ENCODE measurements at places on chromosomes 6 and 20.

DNA sequence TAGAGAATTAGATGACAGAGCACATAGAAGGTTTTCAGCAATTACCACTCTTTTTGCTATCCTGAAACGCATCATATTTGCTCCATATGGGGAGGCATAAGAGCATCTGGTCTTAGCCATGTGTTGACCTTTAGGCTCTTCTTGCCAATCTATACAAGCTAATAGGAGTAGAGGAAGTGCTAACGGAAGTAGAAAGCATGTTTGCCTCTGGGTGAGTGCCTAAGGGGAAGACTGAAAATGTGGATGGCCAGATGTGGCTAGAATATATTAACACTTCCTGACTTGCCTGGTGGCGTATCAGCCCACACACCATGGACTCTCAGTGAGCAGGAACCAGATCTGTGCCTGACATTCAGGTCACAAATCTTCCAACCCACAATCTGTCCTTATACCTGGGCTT is 136.3 kb downstream of the LRRC1 start:
- DNase-seq: no peak

- DNase-seq: no peak
These were observed 13.6 kb downstream of the LRRC73 start for GRCh38 chr6:43496370-43497128.

- no peak for DNase-seq
These were observed 68.0 kb downstream of the CLVS2 start for GRCh38 chr6:123064038-123064437.

GRCh38 chr20:8454137-8454712 is 322.2 kb downstream of the PLCB1 start:
- peak; percentile 17 for DNase-seq

GRCh38 chr6:158868890-158869825 is 50.0 kb upstream of the EZR start:
- peak; percentile 53 for DNase-seq

DNA sequence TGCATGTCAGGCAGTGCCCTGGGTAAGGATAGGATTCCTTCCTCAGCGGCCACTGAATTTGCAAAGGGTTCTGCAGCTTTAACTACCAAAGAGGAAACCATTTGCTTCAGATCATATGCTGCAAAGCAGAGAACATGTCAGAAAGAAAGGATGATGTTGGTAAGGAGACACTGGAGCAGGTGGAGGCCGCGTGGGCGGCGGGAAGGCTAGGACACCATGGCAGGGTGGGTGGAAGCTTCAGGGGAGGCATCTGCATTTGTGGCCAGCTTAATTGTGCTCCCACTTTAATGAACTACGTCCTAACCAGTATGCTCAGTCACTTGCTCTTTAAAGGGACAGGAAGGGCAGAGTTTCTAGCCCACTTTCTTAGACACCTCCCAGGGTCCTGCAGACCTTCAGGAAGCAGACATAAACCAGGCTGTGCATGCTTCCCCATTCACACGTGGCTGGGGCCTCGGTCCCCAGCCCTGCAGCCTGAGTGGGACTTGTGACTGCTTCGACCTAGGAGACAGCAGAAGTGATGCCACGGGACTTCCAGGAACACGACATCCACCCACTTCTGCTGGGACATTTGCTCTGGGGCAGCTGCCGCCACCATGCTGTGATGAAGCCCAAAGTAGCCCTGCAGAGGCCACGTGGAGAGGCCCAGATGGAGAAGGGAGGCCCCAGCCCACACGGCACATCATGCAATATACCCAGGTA is 76.1 kb downstream of the GINS1 start:
- DNase-seq: no peak
